HCEC 1CT (cell line): ENCODE measurements at places on chromosomes 7 and 10.
A peak's percentile ranks its signal among the peaks of the same experiment; 100 is the strongest.

DNA sequence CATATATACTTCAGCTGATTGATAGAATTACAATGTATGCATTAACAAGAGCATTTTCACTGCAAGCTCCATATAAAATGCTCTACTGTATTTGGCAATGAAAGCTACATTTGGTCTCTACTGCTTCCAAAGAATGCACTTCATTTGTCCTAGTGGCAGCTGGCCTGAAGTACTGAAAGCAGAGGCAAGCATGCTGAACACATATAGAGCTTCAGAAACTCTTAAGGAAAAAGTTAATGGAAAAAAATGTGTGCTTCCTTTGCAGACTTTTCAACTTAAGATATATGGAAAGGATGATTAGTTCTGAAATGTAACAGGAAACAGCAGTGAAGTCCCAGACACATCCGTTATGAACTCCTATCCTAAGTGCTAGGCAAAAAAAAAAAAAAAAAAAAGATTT, 537.1 kb upstream of the POM121L12 start:
- no peak for DNase-seq

GRCh38 chr10:43181146-43181545, 42.9 kb downstream of the CSGALNACT2 start:
- DNase-seq, result no peak

DNA sequence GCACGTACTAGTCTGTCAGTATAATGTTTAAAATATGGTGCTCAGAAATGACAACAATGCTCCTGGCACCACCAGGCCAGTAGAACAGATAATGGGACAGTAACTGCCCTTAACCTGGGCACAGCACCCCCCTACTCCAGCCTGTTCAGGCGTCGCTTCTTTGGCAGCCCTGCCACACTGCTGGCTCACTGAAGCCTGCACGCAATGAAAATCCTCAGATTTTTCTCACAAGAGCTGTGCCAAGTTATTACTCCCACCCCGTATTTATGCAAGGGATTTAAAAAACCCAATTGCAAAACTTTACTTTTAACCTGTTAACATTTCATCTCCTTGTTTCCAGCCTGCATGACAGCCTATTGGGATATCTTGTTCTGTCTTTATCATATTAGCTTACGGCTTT, 56.6 kb upstream of the LAMB1 start:
- DNase-seq, result no peak

DNA sequence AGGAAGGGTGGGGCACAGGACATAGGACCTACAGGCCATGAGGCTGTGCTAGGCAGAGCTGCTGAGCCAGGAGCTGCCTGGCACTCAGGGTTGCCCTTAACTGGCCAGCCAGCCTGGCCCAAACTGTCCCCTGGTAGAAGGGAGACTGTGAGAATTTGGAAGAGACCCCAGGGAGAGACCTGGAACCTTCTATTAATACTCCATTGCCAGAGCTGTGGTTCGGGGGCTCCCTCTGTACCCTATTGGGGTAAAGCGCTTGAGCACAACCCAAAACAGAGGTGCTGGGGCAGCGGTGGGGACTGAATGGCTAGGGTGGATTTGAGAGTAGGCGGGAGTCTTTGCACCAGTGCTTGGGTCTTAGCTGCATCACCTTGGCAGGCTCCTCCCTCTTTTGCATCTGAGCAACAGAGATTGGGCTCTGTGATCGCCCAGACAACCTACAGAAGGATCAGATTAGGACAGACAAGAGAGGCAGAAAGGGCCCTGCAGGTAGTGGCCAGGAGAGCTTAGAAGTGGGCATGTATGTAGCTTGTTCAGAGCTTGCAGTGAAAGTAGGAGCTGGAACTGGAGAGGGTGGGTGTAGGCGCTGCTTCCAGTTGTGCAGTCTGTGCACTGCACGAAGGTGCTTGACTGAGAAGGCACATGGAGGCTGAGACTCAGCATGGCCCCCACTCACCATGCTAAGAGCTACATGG, 53.3 kb downstream of the ADCYAP1R1 start:
- no peak for DNase-seq

- DNase-seq, result no peak
Observed at GRCh38 chr10:69787681-69788080, 14.0 kb upstream of the COL13A1 start.

- DNase-seq, result no peak
Observed at GRCh38 chr10:129120441-129120840, 346.6 kb upstream of the MGMT start.

GRCh38 chr10:68560943-68561864, 1.1 kb downstream of the TET1 start:
- DNase-seq, result peak; percentile 38

- no peak for DNase-seq
Observed at GRCh38 chr7:116670409-116671015, 1.5 kb upstream of the MET start.

DNA sequence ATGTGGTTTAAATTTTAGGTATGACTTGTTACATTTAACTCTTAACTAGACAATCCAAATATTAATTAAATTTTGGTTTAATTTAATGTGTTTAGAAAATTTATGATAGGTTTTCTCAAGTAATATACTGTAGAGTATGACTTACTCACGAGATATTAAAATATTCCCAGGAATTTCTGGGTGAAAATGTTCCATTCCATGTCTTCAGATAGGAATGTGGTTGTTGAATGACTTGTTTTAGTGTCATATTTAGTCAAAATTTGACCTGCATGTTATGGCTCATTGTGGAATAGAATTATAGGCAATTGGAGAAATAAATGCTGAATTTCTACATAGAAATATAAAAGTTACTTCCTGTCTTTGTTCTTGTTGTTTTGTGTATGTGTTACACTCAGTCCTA, 46.7 kb downstream of the SHOC2 start:
- DNase-seq, result peak; percentile 48

DNA sequence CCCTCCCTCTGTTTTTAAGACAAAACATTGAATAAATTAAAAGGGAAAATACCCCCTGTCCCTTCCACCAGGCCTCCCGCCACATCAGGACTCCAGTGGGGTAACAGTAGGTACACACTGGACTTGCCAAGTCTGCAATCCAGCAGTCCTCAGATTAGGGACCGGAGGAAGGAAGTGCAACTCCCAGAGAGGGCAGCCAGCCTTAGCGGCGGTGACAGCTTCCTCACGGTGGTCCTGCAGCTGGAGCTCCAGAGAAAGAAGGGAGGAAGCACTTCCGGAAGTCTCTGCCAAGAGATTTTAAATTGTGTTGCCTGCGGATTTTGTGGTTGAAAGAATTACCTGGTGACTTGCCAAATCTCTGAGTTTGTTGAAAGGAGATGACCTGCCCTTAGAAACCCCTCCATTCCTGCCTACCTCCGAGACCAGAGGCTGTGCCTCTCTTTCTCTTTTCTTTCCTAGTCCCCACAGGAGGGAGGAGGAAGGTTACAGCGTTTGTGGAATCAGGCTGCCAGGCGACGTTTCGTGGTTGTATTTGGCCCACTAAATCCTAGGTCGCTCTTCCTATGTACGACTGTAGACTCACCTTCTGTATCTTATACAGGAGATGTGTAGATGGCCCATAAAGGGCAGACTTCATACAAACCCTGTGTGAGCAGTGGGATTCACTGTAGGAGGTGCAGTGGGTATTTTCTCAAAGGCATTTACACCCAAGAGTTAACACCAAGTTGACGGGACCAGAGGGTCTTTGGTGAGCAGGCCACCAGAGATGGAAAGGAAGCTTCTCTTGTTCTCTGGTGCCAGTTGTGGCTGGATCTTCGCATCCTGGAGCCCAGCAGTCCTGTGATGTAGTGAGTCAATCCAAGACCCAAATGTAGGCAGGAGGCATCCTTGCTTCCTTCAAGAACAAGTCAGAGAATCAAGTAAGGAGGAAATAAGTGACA, 77.9 kb downstream of the INSIG1 start:
- DNase-seq, result no peak

- DNase-seq, result peak; percentile 90
Observed at GRCh38 chr10:31101123-31101522, 69.5 kb upstream of the ZNF438 start.
